Mammary microvascular endothelial cell (primary cell): ENCODE measurements at places on chromosomes 12 and 14. TPM values are rescaled to one million over a fixed set of nuclear protein-coding genes. Genes with fewer than 3 reads are reported as not detected.

The ACOT6 gene
- total RNA-seq: not detected in 2 replicates

The KLRG1 gene
- total RNA-seq: 0.40 and 1.1 TPM in 2 replicates

The PTPN21 gene
- 4.9 and 7.0 TPM in 2 replicates for total RNA-seq

The LRRC10 gene
- not detected in 2 replicates for total RNA-seq

The GSC gene
- not detected in 2 replicates for total RNA-seq

The CFAP251 gene
- 2.5 and 5.5 TPM in 2 replicates for total RNA-seq

The GPR84 gene
- not detected in 2 replicates for total RNA-seq

The FAM177A1 gene
- total RNA-seq: 42.0 and 55.4 TPM in 2 replicates
